ENCODE measurements at places on chromosomes 3 and 15.

GRCh38 chr3:61221759-61222362, 29.4 kb downstream of the FHIT start:
- DNase-seq: no peak

- DNase-seq: no peak
Measured at GRCh38 chr3:179398574-179399231, 51.2 kb downstream of the MFN1 start.

- DNase-seq: no peak
Measured at GRCh38 chr15:74907163-74907870, 666 bp upstream of the FAM219B start.

- no peak for DNase-seq
Measured at GRCh38 chr15:63066272-63066671, 23.7 kb downstream of the TPM1 start.

GRCh38 chr3:66557170-66557569, 56.3 kb upstream of the LRIG1 start:
- DNase-seq: no peak

DNA sequence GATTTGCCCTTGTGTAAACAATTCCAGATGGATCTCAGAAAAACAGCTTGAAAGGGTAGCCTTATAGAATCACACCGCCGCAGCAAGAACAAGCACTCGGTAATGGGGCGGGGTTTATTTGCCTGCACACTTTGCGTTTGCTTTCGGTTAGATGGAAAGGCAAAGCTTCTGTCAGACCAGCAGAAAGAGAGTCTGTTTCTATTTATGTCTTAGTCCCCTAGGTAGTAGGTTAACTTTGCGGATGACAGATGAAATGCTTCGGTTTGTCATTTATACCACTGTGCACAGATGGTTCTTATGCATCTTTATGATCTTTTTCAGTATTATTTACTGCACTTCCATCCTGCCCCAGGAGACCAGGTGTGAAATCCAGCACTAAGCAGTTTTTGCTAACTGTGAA, 62.2 kb downstream of the PYDC2 start:
- no peak for DNase-seq

DNA sequence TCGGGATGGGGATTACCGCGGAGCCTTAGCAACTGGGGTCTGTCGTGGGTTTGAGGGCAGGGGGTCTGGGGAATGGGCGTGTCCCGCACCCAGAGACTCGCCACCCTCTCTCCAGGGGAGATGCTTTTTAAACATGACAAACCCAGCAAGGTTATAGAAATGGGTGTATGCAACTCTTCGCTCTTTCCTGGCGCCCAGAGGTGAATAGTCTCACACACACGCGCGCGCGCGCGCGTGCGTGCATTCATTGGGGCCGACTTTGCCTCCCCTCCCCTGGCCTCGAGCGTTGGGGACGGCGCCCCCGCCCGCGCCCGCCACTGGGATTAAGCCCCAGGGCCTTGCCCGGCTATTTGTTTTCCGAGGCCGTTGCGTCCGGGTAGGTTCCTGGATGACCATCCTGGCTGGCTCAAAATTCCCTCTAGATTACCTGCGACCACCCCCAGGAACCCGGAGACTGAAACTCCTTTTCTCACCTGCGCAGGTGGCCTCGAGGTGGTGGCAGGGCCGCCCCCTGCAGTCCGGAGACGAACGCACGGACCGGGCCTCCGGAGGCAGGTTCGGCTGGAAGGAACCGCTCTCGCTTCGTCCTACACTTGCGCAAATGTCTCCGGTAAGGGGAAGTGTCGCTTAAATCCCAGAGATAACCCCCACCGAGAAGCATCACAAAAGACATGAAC, 777 bp downstream of the GPR160 start:
- peak; percentile 8 for DNase-seq

DNA sequence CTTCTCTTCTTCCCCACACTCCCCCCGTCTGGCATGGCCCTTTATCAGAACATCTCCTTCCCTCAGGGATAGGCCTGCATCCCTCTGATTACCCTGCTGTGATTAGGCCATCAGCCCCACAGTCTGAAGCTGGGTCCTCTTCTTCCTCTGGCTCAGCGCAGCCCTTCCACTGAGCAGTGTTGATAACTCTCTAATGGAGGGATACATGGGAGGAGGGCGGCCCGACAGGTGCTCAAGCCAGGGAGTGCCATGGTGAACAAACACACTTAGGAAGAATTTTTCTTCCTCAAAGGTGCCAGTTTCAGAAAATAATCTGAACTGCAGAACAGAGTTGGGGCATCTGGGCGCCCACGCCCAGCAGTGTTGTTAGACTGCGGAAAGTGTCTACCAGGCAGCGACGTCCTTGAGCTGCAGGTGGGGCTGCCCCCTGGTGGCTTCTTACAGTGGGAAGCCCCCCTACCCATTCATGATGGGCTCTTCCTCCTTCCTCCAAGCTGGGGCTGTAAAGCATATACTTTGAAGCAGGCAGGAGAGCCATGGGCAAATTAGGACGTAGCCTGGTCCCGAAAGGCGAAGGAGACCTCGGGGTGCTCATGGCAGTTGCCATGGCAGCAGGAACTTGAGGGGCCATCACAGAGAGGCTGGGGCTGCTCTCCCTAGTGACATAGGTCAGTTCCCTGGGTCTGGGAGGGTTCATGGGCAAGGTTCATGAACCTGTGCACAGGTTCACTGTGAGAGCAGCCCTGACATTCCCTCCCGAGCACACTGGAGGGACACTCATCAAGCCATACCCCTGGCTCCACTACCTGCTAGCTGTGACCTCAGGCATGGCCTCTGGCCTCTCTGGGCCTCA, 33.2 kb upstream of the NR2C2 start:
- no peak for DNase-seq

DNA sequence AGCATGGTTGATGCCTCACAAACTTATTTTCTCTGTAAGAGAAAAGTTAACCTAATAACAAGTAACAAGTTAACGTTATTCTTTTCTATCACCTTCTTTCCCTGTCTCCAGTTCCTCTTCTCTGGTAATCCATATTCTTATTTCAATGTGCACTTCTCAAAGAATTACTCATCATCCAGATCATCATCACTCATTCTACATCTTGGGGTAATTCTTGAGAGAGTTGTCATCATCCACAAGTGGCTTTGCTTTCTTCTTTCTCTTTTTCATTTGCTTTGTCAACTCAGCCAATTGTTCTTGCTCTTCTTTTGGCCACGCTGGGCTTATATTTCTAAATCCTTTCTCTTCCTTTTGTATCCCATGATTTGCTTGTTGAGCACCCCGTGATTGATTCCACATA, 20.8 kb upstream of the RNF111 start:
- DNase-seq: no peak

- DNase-seq: no peak
Measured at GRCh38 chr15:51096976-51097375, 2.3 kb upstream of the TNFAIP8L3 start.

DNA sequence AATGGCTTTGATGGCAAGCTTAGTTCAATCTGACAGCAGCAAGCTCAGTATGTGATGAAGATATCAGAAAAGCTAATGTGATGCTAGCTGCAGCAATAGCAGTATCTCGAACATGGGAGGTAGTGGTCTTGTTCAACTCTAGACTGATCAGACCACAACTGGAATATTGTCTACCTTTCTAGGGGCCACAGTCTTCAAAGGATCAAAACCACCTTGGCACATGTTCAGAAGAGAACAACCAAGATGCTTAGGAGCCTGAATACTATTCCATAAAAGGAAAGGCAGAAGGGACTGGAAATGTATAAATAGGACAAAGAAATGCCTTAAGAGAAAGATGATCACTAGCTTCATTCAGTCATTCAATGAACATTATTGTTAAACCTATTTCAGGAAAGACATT, 2.3 kb downstream of the C3orf70 start:
- DNase-seq: no peak

DNA sequence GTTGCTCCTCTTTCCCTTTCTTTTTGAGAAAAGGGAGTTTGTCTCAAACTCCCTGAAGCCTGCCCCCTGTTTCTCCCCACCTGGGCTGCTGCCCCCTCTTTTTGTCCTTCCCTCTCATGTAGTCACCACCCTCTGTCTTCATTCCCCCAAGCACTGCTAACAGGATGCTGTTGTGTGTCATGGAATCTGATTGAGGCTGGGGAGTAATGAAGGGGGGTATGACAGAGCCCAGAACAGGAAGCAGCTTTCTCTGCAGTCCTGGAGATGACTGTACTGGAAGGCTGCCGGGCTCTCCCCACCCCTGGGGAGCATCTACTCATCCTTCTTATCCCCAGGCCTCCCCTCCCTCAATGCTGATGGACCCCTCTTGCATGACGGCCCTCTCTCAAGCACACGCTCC, 181.6 kb downstream of the ABHD5 start:
- no peak for DNase-seq

DNA sequence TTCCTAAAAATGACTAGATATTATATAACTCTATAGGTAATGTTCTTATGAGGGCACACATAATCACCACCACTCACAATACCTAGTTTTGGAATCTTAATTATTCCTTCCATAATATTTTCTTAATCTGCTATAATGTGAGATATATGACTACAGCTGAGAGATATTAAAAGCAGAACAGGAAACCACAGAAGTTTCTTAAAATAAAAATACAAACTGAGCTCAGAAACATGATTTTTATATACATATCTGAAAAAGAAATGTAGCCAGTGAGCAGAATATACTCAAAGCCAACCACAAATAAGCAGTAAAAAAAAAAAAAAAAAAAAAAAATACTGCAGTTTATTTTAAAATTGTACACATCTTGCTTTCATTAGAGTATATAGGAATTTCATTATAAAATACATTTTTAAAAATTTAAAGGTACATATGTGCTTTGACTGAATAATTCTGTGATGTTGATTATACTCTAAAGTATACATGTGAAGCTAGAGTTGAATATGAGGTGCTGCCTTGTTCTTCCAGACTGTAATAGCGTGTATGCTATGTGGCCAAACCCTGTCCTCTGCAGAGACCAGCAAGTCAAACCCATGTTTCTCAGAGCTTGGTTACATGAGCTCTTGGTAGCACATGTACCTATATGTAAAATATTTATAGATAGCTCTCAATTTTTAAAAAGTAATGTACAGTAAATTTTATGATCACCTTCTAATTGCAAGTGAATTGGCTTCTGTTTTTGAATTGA, 175.0 kb downstream of the UBE2E2 start:
- DNase-seq: no peak

DNA sequence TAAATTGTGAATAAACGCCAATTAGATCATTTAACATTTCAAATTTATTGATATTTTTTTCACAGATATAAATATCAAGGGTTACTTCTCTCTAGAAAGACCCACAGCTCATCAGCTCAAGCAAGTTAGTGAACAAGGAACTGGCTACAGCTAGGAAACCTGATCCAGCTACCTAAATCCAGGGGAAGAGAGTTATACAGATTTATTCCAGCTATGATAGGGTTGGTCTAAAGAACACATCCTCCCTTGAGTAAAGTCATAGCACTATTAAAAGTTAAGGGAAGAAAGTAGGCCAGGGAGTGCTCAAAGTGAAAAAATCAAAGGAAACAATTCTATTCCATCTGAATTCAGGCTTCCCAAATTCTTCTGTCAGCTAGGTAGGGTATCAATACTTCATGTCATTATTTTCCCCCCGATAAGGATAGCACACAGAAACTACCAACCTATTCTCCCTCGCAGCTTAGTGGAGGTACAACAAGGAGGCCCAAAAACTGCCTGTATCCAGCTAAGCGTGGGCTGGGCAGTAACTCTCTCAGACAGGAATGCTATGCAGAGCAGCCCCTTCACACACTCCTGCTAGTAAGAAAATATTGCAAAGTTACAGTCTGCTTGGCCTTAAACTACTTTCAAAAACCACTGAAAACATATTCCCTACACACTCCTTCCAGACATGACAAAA, 44.0 kb downstream of the DCUN1D1 start:
- DNase-seq: no peak

GRCh38 chr3:154218728-154219127, 97.5 kb downstream of the ARHGEF26 start:
- DNase-seq: no peak

- DNase-seq: no peak
Measured at GRCh38 chr15:44246521-44247268, 41.8 kb upstream of the GOLM2 start.

DNA sequence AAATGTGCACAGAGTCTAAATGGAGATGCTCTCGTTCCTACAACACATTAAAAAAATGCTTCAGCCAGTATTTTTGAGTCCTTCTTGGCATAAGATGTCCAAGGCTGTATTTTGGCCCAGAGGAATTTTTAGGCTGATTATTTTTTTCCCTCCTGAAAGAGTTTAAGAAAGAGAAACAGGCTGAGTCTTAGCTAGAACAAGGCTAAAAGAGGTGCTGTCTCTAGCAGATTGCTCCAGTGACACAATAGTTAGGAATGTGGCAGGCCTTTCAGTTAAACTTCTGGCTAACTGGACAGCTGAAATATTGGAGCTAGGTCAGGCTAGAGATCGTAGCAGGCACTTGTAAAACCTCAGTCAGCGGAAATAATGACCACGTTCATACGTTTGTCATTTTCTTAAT, 271.4 kb upstream of the RARB start:
- DNase-seq: no peak

GRCh38 chr3:65338571-65338970, 650.8 kb upstream of the ADAMTS9 start:
- DNase-seq: no peak

DNA sequence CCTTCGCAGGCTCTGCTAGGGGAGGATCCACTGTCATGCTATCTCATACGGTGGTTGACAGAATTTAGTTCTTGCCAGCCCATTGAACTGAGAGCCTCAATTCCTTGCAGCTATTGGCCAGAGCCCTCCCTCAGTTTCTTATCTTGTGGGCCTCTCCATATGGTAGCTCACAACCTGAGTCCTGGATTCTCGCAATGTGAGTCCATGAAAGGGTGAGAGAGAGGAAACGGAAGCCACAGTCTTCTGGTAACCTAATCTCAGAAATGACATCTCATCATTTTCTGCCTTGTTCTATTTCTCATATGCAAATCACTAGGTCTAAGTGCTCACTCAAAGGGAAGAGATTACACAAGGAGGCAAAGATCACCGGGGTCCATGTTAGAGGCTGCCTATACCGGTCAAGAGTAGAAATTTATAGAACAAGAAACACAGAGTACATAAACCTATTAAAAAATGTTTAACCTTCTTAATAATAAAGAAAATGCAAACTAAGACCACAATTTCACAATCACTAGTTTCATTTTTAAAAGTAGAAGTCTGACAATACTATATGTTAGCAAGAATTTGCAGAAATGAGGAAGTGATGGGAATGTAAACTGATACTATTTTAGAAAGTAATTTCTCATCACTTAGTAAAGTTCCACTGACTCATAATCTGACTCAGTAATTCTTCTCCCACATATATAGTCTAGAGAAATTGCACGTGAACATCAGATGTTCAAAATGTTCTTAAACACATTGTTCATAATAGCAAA, 378.4 kb upstream of the AGTR1 start:
- no peak for DNase-seq

- DNase-seq: no peak
Measured at GRCh38 chr3:12004741-12005513, 739 bp downstream of the SYN2 start.

DNA sequence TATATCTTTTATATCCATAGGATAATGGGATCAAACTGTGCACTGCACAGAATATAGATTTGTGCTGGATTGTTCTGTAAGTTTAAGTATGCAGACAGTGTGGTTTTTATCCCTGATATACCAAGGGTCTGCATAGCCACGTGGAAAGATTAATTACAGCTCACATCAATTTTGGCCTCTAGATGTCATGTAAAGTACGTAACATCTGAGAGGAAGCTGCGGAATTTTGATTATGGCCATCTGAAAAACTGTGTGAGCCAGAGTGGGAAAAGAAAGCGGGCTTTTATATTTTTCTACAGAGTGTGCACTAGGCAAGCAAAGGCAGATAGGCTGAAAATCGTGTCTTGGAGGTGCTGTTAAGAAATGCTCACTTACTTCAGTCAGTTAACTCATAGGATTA, 562.7 kb downstream of the GBE1 start:
- DNase-seq: no peak
